ENCODE measurements at places on chromosomes 6 and 20.

DNA sequence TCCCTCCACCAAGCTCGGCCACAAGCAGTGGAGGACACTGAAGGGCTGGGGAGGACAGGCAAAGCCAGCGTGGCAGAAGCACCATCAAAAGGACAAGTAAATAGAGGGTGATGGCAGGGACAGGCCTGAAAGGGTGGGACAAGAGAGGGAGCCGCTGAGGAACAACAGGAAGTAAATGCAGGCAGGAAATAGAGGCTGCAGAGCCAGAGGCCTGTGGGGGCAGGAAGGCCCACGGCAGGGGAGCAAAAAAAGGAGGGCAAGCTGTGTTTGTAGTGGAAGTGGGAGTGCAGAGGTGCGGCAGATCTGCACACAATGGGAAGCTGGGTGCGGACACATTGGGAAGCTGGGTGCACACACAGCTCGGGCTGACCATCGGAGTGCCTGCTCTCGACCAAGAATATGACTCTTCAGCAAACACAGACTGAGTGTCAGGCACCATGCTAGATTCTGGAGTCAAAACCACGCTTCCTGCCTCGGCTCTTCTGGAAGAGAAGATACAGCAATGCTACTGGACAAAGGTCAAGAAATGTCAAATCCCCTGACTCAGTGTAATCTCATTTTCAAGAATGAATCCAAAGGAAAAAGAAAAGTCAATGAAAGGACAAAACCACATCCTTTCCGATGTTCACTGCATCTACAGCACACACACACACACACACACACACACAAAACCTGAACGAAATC, 40.4 kb upstream of the RAB22A start:
- no peak for DNase-seq

DNA sequence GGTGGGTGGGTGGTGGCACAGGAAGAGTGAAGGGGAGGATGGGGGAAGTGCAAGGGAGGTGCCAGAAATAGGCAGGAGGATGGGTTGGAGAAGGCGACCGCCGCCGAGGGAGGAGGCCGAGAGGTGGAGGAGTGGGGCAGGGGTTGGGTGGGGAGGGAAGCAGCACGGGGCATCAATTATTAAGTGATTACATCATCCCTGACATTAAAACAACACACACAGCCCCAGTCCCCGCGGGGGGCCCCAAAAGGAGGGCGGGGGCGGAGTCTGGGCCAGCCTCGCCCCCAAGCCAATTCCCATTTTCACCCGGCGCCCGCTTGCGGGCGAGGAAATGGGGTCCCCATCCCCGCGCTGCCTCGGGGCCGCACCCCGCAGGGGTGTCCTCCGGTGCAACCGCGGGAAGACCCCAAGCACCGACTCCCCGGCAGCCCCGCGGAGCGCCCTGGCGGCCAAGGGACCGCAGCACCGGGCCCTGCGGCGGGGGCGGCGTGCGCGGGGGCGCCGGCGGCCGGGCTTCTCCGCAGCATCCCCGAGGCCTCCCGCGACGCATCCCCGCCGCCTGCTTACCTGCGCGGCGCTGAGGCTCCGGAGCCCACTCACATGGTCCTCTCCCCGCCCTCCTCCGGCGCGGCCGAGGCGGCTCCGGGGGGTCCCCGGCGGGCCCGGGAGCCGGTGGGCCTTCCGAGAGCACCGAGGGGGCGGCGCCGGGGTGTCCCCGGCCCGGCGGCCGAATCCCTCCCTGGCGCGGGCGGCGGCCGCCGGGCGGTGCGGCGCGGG, 663 bp downstream of the FYN start:
- peak; percentile 77 for DNase-seq

DNA sequence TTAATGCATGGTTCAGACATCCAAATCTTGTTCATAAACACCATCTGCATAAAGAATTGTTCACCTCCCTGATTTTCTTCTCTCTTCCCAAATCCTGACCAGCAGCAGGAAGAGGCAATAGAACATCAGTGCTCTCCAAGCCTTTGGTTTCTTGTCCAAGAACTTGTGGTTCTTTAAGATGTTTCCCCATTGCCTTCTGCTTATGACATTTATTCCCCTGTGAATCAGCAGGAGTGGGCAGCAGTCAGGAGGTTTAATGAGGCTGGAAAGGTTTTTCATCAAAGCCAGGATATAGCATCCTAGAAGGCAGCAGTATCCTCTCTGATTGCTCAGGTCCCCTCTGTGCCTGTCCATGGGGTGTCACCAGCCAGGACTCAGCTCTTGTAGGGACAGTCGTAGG, 5.3 kb downstream of the HDDC2 start:
- DNase-seq: no peak

DNA sequence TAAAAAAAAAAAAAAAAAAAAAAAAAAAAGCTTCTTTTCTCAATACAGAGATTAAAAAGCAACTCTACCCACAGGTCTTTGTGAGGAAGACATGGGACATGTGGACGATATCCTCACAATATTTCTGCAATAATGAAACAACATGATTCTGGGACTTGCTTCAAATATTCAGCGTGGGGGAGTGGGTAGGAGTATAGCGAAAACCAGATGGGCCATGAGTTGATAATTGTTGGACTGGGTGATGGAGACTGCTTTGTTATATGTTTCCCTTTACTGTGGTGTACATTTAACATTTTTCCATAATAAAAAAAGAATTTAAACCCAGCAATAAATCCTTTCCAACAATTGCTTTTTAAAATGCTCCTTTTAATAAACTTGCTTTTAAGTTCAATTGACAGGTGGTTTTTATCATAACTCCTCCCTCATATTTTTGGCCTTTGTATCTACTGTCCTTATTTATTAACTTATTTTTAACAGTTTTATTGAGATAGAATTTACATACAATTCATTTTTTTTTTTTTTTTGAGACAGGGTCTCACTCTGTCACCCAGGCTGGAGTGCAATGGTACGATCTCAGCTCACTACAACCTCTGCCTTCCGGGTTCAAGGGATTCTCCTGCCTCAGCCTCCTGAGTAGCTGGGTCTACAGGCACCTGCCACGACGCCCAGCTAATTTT, 40.4 kb upstream of the ARFGEF2 start:
- no peak for DNase-seq

DNA sequence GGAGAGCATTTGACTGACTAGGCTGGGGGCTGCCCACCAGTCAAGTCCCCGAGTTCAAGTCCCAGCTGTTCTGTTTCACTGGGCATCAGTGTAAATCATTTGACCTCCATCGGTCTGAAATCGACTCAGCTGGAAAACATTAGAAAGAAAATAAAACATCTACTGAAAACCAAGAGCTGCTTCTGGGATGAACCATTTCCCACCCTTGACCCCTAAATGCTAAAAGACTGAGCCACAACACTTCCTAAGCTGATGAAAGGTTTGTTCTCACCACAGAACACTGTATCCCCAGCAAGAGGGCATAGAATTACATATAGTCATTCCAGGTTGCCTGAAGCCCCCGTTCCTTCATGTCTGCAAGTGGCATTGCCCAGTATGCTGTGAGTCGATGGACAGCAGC, 237.0 kb upstream of the TAB2 start:
- DNase-seq: no peak

DNA sequence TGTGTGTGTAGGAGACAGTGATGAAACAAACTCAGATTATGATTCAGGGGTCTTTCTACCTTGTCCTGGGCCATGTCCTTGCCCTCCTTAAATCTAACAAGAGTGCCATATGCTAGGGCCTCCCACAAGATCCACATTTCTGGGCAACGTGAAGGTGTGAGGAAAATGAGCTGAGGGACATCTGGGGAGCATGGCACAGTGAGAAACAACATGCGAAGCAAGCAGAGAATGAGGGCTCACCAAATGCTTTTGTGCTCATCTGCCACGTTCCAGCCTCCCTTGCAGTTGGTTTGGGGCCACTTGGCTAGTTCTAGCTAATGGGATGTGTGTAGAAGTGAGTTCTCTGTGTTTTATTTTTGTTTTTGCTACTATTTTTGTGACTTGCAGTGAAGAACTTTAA, 21.4 kb upstream of the RNF182 start:
- DNase-seq: no peak

DNA sequence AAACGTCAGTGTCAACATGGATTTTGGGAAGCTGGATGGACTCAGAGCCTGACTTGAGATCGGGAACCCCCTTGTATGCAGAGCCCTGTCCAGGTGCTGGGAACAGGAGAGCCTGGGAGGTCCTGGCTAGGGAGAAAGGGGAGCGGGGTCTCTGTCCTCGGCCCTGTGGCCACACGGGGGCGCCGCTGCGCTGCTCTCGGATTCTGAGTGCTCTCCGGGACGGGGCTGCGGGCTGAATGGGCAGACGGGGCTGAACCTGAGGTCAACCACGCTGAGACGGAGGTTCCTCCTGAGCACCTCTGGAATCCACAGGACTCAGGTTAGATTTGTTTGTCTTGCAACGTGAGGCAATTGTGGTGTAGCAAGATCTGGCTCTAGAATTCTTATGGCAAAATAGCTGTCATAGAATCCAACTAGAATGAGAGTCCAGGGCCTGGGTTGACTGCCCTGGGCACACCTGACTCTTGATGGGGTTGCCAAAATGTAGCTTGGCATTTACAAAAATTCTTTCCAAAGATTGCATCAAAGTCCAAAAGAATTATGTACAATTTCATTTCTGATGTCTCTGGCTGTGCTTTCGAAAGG, 20.6 kb upstream of the HLA-F start:
- peak; percentile 36 for DNase-seq

GRCh38 chr20:54067606-54068174, 2.7 kb downstream of the BCAS1 start:
- DNase-seq: no peak

DNA sequence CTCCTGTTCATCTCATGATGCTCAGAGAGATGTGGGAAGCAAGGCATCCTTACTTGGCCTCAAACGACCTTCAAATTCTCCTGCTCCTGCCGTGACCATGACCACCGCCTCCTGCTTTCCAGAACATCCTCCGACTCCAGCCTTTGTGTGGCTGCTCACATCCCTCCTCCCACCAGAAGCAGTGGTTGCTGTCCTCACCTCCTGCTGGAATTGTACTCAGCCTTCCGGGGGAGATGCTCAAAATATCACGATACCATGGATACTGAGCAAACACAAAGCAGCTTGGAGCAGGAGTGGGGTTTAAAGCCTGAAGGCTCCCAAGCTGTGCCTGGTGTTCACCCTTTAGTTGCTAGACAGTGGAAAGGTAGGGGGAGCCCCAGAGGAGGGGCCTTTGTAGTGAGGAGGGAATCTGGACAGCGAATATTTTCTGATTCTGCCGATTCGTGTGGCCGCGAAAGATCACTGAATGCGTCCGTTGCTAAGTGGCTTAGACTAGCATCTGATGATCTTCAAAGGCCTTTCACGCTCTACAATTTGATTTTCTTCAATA, 9.3 kb upstream of the DUSP22 start:
- no peak for DNase-seq

- peak; percentile 59 for DNase-seq
These were observed 23.5 kb upstream of the MAP3K7 start for GRCh38 chr6:90610301-90610750.

DNA sequence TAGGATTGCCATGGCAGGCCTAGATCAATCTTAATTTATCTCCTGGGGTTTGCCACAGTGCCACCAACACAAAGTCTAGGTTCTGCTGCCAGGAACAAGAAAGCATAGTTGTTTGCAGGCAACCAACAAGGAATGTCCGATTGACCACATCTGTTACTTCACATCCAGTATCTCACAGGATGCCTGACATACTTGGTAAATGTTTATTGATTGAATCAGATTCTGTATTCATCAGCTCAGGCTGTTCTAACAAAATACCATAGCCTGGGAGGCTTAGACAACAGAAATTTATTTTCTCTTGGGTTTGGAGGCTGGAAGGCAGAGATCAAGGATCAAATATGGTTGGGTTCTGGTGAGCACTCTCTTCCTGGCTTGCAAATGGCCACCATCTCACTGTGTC, 26.3 kb upstream of the MC3R start:
- no peak for DNase-seq

DNA sequence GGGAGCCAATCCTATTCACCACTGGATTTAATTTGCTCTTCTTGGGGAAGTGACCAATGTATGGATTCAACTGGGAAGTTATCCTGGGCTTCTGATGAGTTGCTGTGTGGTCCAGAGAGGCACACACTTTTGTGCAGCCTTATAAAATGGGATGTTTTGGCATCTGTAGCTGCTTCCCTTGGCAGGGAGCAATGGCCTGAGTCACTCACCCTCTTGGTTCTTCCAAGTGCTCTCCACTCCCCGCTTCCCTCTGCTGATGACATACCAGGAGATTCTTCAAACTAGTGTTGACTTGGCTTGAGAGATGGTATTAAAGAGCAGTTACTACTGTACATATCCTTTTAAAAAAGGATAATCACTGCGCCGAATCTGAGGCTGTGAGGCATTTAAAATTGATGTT, 105.8 kb downstream of the JARID2 start:
- peak; percentile 41 for DNase-seq

All from right hindlimb (tissue), 1 donor.